ENCODE measurements at places on chromosomes 16 and 17.
A peak's percentile ranks its signal among the peaks of the same experiment; 100 is the strongest.

GRCh38 chr16:27322858-27323780 lies 9.3 kb downstream of the IL4R start:
- no peak for DNase-seq

- no peak for DNase-seq
Observed at GRCh38 chr17:42347198-42347597, 41.0 kb downstream of the STAT3 start.

GRCh38 chr17:73343168-73343634 lies 31.4 kb upstream of the CDC42EP4 start:
- DNase-seq = peak; percentile 93

- DNase-seq = no peak
Observed at GRCh38 chr17:79555543-79555942, 55.3 kb downstream of the RBFOX3 start.

DNA sequence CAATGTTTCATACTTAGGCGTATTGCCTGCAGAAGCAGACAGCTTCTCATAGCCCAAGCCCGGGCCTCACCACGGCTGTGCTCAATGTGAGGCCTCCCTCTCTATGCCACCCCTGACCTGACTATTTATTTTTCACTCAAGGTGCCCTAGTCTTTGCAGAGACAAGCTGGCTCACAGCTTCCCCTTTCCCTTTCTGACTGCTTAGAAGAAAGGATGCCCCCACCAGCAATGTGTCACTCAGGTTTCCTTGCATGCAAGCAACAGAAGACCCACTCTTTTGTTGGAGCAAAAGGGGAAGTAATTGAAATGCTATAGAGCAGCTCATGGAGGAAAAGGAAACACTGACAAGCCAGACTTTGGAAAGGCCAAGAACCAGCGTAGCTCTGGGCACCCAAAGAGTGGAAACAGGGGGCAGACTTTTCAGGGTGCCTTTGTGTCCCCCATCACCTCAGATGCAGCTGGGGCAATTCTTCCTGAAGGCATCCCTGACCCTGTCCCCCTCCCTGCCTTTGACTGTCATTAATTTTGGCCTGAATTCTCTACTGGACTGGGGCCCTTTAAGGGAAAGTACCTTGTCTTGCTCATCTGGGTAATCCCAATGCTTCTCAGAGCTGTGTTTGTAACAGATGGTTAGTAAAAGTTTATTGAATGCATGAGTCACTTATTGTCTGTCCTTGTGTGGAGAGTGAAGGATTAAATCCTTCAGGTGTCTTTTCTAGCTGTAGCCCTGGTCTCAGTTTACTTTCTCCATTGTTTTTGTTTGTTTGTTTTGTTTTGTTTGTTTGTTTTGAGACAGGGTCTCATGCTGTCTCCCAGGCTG lies 17.8 kb downstream of the RGS9 start:
- no peak for DNase-seq

GRCh38 chr17:78999947-79000395 lies 9.6 kb downstream of the CANT1 start:
- no peak for DNase-seq

- DNase-seq = no peak
Observed at GRCh38 chr17:3400055-3400454, 1.8 kb upstream of the OR1E1 start.

- DNase-seq = no peak
Observed at GRCh38 chr17:29524692-29525091, 42.1 kb downstream of the ABHD15 start.

DNA sequence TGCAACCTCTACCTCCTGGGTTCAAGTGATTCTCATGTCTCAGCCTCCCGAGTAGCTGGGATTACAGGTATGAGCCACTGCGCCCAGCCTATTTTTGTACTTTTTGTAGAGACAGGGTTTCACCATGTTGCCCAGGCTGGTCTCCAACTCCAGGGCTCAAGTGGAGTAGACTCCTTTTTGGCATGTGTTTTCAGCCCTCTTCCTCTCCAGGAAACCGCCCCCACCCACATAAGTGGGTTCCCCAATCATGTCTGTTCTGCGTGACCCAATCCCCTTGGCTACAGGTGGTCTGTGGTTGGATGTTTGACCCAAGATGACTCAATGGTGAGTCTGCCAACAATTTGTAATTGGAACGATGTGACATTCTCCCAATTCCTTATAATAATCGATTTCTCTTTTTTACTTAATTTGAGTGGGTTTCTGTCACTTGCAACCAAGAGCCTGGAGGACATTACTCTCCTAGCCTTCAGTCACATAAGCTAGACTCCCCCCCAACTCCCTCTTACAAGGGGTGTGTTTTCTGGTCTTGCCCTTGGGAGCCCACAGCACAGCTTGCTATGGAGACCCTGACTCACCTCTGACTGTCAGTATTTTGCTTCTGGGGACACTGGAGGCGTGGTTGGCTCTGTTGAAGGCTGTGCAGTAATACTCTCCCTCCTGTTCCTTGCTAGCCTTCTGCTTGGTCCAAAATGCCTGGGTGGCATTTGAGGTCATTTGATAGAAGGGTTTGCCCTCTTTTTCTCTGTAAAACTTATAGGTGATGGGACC lies 34.9 kb downstream of the PECAM1 start:
- DNase-seq = no peak

DNA sequence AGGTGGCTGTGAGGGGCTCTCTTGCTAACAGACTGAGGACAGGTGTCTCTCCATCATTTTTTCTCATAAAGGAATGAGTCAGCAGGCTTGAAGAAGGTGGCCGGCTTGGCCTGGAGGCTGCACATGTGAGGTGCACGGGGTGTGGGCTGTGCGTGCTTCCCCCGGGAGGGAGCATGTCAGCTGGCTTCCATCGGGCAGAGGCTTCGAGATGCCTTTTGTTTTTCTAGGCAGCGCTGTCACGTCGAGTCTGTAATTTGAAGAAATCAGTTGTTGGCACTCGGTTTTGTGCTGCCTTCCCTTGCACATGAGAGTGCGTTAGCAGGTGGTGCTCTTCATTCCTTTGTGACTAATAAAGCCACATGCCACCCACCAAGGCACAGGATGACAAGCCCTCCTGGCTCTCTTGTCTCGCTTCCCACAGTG lies 89.7 kb downstream of the NPIPB11 start:
- no peak for DNase-seq

DNA sequence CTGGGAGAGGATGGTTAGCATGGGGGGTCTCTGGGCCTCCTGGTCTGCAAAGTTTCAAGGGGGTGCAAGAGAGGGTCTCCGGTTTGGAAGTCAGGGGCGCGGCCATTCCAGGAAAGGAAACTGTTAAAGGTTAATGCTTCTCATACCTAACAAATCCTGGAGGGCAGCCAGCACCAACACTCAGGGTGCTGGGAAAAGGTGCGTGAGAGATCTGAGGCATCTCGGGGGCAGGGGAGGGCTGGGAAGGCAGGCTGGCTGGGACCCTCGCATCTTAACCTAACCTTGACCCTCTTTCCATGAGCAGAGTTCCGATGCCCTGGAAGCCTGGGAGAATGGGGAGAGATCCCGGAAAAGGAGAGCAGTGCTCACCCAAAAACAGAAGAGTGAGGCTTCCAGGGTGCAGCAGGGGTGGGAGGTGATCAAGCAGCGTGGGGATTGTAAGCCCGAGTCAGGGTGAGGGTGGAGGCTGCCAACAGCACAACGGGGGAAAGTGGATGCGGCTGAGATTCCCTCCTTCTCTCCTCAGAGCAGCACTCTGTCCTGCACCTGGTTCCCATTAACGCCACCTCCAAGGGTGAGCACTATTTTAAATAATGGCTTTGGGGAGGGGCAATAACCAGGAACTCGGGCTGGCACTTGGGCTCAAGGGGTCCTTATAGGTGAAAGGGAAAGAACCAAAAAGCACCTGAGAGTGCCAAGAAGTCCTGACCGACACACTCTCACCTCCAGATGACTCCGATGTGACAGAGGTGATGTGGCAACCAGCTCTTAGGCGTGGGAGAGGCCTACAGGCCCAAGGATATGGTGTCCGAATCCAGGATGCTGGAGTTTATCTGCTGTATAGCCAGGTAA lies 996 bp downstream of the TNFSF13 start:
- no peak for DNase-seq

GRCh38 chr17:48006936-48007709 lies 30.5 kb downstream of the COPZ2 start:
- DNase-seq = no peak

DNA sequence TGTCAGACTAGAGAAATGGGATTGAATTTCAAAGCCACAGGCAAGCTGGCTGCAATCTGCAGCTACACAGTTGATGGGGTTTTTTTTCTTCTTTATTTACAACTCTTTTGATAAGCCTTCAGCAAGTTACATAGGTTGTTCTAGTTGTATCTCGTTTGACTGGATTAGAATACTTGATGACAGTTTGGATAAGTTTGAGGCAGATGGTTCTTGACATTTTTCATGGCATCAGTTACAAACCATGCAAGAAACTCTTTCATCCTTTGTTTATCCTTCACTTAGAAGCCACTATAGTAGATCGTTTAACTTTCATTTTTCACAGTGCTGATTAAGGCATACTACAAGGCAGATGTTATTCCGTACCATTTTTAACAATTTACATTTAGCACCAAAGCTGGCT lies 238.9 kb downstream of the TOX3 start:
- peak; percentile 77 for DNase-seq

GRCh38 chr16:81558444-81559175 lies 114.0 kb downstream of the CMIP start:
- DNase-seq = no peak

DNA sequence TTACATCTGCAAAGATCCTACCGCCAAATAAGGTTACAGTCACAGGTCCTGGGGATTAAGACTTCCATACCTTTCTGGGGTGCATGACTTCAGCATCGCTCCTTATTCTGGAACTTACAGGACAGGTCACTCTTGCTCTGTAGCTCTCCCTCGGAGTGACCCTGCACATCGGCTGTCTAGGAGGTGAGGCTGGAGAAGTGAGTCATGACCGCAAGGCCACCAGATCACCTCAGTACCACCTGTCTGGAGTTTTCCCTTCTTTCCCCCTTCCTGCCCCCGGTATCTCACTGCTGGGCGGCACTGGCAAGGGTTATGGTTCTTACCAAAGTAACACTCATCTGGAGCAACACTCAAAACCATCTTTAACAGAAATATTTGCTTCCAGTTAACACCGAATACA lies 374.8 kb downstream of the SLC39A11 start:
- DNase-seq = no peak

- no peak for DNase-seq
Observed at GRCh38 chr16:31217136-31217530, 198 bp upstream of the PYDC1 start.

GRCh38 chr17:81374890-81375289 lies 20.4 kb upstream of the BAHCC1 start:
- no peak for DNase-seq

DNA sequence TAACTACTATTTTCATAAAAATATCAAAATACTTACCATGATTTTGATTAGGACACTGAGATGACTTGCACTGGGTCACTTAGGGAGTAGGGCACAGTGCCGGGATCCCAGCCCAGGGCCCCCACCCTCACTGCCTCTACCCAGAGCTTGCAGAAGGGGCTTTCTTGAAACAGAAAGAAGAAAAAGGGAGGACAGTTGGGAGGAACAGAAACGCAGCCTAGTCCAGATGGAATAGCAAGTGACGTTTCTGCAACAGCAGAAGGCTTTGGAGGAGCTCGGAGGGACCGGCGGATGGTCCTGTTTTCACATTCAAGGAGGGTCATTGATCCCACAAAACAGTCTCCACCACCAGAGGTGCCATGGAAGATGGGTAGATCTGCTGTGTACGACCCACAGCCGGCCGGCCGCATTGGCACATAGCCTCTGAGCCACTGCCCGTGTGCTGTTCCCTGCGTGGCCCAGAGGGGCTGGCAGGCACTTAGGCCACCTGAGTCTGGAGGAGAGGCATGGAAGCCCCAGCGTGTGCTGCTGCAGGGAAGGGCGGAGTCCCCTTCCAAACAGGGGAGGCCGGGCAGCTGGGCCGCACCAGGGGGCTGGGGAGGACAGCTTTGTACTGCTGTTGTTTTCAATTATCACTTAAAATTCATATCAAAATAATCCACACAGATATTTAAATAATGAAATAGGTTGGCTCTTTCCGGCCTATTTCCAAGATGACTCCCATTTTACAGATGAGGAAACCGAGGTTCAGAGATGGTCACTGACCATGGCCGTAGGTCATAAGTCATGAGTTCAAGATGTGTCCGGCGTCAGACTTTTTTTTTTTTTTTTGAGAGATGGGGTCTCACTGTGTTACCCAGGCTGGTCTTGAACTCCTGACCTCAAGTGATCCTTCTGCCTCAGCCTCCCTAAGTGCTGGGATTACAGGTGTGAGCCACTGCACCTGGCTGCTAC lies 22.9 kb upstream of the GSG1L start:
- no peak for DNase-seq

DNA sequence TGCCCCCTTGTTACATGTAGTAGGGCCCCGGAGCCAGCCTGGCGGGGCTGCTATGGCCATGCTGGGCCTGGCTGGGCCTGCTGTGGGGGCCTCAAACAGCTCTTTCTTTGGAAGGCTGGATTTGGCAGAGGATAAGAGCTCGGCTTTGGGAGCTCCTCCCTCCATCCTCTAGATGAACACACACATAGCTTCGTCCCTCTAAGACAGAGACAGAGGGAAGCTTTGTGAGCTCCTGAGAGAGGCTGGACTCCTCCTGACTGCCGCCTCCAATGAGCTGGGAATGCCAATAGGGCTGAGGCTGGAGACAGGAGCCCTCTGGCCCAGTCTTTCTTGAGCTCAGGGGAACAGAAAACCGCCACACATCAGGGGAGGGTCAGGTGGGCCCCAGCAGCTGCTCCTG lies 37.3 kb upstream of the CDC42EP4 start:
- DNase-seq = no peak

- peak; percentile 36 for DNase-seq
Observed at GRCh38 chr16:20122011-20122410, 48.3 kb upstream of the GPR139 start.

- peak; percentile 54 for DNase-seq
Observed at GRCh38 chr16:1159325-1159972, 6.5 kb downstream of the CACNA1H start.
